ENCODE measurements at places on chromosomes 12 and 14.

- no peak for DNase-seq
These were observed 311.9 kb downstream of the DUSP6 start for GRCh38 chr12:89040146-89040964.

DNA sequence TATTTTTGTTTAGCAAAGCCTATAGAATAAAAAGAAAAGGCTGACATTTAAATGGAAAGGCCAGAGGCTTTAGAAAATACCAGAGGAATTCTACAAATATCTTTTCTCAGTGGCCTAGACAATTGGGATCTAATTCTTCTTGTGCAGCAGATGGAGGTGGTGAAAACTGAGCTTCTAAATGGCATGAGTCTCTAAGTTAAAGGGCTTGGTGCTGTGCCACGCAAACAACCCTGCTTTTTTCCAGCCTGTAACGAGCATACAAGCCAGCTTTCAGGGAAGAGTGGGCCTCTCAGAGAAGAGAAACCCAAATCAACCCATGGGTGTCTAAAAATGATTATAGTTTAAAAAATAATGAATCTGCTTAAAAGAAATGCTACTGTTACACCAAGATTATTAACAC lies 237.9 kb upstream of the NAV3 start:
- peak; percentile 83 for DNase-seq

- DNase-seq, result no peak
These were observed 1.8 kb upstream of the GLIPR1L2 start for GRCh38 chr12:75389061-75389460.

DNA sequence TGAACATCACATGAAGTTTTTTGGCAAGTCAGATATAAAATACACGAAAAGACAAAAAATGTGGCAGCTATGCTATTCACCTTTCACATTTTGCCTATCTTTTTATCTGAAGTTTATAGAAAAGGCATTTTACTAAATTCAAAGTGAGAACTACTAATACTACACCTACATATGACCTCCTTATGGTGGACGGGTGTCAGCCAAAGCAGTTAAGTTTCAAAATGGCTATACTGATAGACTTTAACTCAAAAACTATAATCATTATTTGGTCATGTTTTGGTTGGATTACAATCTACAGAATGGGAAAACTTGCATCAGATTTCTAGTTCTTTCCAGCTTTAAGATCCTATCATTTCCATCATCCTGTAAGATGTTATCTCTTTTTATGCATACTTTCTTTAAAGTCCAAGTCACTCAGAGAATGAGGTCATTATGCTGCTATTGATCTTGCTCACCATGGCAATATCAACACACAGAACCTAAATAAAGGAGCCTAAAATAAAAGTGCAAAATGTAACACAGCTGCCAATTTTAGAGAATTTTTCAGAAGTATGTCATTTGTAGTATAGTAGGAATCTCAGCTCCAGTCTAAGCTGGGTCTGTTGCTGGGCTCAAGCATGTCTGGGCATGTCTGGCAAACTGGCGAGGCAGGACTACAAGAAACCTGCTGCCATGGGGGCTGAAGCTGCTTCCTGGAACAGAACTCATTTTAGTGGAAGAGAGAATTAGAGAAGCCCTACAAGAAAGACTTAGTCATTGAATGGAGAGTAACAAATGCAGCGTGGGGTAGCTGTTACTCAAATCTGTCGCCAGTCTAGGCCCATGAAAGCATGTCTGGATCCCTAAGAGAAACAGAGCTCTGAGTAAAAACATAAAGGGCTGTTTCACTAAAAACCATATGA lies 7.6 kb upstream of the AEBP2 start:
- DNase-seq, result peak; percentile 24

DNA sequence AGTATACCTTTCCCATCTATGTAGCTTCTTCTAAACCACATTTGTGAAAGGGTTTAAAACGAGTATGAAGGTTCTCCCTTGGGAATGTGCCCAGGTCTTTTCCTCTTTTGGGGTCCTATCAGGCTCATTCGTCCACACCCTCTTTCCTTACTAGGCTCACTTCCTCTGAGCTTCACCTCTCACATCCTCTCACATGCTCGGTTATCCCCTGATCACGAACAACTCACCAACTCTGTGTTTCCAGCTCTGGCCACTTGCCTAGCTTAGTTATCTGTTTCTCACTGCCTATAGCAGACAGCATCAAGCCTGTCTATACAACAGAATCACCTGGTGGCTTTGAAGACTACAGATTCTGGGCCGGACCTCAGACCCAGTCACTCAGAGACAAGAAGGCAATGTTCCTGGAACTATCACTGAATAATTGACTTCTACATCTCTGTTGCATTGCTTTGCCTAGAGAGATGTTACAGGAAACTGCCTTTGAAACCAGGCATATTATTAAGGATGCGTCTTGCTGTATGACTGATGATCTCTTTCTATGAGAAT lies 158.2 kb downstream of the FOXN3 start:
- DNase-seq, result no peak

GRCh38 chr12:40376533-40377267 lies 151.9 kb downstream of the LRRK2 start:
- DNase-seq, result no peak

DNA sequence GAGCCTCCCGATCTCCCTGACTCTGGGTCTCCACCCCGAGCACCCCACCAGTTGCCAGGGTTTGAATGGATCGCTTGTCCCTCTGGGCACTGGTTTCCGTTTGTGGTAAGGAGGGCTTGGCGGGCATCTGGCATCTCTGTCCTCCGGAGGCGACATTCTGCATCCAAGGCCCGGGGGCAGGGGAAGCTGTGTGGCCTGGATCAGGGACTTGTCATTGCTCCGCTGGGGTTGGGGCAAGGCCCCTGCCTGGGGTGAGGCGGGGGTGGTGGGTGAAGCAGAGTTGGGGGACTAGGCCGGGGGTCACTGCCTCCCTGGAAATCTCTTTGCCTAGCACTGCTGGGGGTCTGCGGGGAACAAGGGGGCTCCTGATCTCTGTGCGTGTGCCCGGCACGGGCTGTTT lies 30.2 kb downstream of the KIF26A start:
- DNase-seq, result no peak

DNA sequence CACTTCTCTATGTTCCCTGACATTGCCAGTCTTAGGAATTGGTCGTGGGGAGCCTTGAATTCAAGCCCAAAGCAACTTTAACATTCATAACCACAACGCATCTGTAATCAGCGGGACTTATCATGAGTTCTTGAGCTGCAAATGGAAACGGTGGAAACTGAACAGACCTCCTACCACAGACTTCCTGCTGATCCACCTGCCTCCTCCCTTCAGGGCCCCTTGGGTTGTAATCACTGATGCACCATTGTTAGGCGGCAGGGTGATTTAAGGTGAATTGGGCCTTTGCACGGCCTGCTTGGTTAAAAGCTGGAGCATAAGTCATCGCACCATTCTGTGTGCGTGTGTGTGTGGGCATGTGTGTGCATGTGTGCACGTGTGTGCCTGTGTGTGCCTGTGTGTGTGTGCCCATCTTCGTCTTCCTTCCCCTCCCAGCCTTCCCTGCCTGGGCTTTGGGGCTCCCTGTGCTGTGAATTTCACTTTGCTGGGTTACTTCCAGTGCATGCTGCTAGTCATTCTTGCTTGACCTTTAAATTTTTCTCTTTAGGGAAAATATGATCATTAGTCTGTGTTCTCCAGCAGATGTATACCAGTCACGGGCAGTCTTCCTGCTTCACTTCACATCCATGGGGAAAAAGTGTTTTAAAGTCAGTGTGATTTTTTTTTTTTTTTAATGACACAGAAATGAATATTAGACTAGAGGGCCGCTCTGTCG lies 29.1 kb downstream of the CHST11 start:
- DNase-seq, result no peak

DNA sequence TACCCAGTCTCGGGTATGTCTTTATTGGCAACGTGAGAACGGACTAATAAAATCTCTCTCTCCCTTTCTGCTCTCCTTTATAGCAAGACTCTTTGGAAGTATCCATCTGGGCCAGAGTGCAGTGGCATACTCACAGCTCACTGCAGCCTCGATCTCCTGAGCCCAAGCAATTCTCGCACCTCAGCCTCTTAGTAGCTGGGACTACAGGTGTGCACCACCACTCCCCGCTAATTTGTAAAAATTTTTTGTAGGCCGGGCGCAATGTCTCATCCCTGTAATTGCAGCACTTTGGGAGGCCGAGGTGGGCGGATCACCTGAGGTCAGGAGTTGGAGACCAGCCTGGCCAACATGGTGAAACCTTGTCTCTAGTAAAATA lies 33.2 kb upstream of the PPP2R5C start:
- DNase-seq, result no peak

GRCh38 chr12:25101092-25101445 lies 93.9 kb downstream of the DNAI7 start:
- DNase-seq, result no peak

DNA sequence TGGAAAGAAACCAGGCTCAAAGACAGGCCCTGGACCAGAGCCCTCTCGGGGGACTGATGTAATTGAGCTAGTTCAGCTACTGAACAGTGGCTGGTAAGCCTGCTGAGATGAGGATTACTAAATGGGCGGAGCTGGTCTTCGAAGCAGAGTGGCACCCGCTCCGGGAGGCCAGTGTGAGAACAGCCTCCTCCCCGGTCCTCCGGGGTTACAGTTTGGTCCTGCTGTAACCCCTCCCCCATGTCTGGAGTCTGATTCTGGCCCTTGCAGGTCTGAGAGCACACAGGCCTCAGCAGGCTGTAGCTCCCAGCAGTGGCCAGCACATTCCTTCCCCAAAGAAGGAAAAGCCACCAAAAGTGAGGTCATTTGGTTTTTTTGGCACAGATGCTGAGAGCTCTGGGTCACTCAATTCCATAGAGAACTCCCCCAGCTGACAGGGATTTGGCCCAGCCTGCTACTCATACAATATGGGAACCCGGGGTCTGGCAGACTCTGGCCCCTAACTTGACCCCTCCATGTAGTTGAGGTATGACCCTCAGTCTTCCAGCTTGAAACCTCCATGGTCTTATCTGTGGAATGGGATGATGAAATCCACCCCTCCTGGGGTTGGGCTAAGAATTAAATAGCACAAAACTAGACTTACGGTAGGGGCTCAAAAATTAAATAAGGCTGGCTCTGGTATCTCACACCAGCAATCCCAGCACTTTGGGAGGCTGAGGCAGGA lies 39.0 kb downstream of the ACTN1 start:
- DNase-seq, result no peak

- DNase-seq, result no peak
These were observed 27.6 kb upstream of the KCNK13 start for GRCh38 chr14:90034156-90034555.

DNA sequence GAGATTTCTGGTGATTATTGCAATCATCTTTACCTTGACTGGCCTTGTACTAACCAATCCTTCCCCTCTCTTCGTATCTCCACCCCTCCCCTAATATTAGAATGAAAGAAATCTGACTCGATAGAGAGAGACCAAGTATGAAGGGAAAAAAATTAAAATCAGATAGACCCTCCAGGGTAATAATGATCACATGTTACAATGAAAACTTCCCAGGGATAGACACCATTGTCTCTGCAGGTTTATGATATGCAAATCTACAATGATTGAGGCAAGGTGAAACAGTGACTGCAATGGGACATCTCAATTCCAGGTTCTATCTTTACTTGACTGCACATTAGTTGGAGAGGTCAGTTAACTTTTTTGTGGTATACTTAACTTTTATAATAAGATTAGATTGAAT lies 1.5 kb upstream of the NFKBIA start:
- no peak for DNase-seq

DNA sequence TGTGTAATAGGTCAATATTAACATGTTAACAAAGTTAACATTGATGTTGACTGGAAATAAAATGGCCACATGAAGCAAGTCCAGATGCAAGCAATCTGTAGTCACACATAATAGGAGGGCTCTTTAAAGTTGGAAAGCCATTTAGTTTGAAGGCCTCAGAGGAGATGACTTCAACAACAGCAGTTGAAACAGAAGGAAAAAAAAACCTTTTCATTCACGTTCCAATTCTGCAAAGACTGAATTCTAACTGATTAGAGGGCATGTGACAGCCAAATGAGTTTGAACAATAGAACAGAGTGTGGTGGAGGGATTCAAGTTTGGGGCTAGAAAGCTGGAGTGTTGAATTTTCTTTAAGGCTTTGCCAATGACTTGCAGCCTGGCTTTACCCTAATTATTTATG lies 41.5 kb upstream of the DAAM1 start:
- no peak for DNase-seq

- DNase-seq, result no peak
These were observed 420.2 kb downstream of the TMTC2 start for GRCh38 chr12:83106873-83107272.

DNA sequence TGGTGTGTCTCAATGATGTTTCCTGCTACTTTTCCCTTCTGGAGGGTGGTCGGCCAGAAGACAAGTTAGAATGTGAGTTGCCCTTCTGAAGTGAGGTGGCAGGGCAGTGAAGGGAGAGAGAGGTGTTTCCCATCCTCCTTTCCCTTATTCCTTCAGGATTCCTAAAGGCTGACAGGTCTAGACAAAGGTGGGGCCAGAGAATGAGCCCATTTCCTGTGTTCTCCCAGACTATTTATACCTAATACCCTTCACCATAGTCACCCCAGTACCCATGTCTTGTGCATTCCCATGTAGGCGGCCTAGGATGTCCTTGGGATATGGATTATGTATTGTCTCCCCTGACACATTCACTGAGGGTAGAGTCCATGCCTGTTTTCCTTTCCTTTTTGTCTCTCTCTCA lies 7.0 kb downstream of the DGKA start:
- no peak for DNase-seq

DNA sequence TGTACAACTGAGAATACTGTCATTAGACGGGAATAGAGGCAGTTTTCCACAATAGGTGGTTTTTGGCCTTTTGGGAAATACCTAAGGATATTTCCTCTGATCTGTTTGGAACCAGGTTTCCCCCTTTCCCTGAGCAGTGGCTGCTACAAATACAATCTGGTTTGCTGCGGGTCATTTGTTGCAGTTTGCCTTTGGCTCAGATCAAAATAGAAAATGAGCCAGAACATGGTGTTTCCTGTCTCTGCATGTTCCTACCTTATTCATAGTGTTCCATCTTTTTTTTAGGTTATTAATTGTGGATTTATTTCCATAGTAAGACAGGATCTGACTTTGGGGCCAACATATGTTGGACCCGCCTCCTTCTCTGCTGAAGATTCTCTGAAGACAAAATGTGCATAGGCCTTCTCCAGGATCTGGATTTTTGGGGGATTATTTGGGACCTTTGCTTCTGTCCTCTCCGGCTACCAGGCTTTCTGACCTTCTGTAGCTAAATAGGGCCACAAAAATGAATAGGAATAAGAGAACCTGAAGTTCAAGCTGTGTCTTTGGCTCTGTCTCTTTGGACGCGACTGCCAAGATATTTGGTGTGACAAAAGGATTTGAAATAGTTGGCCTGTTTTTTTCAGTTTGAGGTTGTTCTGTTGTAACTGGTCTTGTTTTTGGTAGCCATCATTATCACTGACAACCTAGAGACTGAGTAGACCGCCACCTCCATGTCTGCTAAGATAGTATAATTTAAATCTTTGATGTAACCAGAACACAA lies 146.9 kb downstream of the PRKCH start:
- no peak for DNase-seq

DNA sequence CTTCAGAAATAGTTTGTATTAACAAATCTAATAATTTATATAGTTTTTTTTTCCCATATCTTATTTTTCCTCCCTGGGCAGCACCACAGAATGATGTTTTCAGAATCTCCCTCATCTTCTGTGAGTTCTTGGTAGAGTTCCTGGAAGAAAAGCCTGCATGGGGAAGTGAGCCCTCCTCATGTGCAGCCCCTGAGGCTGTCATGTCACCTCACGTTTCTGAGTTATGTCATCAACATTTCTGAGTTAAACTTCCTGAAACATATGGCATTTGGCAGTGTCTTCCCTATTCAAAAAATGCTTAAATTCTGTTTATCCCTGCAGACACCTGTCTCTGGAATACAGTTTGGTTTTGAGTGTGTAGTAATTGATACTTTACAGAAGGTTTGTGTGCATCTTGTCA lies 979.0 kb downstream of the TMEM121 start:
- DNase-seq, result no peak

GRCh38 chr14:104794099-104794498 lies 1.4 kb downstream of the AKT1 start:
- DNase-seq, result no peak

Measured in NCI-H1694 treated with DMSO at 0.1 percent for 48 hours (cell line).